ENCODE measurements at places on chromosomes 3 and 15.

GRCh38 chr3:53900666-53901331 is 9.1 kb upstream of the SELENOK start:
- DNase-seq: no peak

- DNase-seq: peak; percentile 57
Observed at GRCh38 chr3:185630182-185630622, 44.1 kb downstream of the SENP2 start.

GRCh38 chr3:173977747-173978146 is 580.2 kb downstream of the NLGN1 start:
- no peak for DNase-seq

DNA sequence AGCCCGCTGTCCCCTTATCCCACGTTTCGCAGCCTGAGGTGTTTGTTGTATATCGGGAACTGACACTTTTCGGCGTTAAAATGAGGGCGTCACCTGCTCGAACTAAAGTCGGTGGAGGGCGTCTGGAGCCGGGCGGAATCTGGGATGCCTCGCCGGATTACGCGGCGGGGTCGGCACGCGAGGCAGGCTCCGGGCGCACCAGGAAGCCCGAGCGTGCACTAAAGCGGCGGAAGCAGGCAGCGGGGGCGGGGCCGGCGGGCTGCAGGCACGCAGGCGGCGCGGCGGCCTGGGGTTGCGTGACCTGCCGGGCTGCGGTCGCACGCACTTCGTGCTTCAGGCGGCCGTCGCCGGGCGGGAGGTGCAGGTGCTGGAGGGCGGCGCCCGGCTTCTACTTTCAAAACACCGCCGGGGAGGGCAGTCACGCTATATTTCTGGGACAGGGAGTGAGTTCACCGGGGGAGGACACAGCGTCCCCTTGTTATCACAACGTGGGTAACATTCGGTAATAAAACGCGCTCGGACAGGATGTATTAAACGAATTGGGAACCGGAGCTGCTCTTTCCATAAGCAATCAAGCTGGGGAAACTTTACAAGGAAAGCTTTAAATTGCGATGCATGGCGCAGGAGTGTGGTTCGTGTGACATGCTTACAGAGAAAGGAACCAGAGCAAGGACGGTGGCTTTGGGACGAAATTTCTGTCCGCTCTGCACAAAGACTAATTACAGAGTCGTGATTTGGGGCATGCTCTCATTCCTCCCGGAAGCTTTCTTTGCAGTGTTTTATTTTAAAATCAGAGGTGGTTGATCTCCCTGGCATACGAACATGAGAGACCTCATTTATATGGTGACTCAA is 9.1 kb upstream of the LEKR1 start:
- DNase-seq: peak; percentile 95

GRCh38 chr3:192915304-192915703 is 2.4 kb downstream of the MB21D2 start:
- no peak for DNase-seq

DNA sequence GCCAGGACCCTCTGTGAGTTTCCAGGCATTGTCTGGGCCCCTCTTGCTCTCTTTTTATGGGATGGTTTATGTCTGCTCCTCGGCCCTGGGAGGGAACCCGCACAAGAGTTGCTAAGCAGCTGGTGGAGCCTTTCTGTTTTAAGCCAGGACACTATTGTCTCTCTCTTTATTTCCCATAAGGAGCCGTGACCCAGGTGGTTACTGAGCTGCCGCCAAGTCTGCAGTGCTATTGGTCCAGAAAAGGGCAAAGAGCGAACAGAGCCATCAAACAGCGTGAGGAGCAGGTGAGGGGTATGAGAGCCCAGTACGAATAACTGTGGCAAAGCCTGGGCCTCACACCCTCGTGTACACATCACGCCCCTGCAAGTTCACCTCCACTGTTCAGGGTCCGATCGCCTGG is 280.2 kb downstream of the SHQ1 start:
- no peak for DNase-seq

DNA sequence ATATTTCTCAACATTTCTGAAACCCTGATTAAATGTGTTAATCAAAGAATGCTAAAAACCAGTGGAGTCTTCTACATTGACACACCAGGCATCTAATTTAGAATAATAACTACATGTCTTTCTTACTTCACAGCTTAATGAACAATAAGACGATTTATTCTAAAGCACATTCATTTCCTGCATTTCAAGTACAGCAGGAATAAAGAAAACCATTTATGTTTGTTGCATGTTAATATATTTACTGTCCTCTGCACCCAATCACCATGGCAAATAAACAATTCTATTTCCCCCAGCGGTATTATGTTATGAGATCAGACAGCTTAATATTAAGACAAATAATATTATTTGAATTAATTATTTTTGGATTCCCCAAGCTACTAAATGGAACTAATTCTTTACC is 1336.3 kb upstream of the CADM2 start:
- no peak for DNase-seq

GRCh38 chr3:101833446-101833974 is 15.8 kb upstream of the NFKBIZ start:
- DNase-seq: no peak

- DNase-seq: no peak
Observed at GRCh38 chr3:196949285-196949619, 6.9 kb upstream of the NCBP2 start.

- no peak for DNase-seq
Observed at GRCh38 chr3:52537726-52538421, 1.5 kb downstream of the UQCC5 start.

GRCh38 chr15:47570881-47571640 is 146.2 kb upstream of the SEMA6D start:
- DNase-seq: no peak

DNA sequence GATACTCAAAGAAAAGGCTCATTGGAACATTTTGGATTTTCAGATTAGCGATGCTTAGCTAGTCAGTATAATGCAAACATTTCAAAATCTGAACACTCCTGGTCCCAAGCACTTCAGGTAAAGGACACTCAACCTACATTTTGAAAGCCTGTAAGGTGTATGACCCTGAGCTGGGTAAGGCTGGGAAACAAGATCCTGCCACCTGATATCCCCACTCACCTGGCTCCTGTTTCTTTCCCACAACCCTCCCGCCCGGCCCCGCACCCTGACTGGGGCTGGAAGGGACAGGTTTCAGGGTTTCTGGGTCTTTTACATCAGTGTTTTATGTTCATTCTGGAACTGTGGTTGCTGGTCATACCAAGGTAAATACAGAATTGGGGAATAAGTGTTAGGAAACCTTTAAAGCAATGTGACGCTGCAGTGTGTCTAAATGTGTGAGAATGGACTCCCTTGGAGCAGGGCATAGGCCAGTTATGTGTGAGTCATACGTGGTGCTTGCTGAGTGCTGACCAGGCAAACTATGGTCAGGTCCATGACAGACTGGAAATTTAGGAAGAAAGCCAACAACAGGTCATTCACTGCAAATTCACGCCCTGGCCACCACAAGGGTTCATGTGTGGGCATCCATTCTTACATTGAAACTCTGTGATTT is 22.9 kb downstream of the CTXND1 start:
- no peak for DNase-seq

GRCh38 chr15:42092398-42093318 is 1.7 kb downstream of the PLA2G4D start:
- DNase-seq: no peak

DNA sequence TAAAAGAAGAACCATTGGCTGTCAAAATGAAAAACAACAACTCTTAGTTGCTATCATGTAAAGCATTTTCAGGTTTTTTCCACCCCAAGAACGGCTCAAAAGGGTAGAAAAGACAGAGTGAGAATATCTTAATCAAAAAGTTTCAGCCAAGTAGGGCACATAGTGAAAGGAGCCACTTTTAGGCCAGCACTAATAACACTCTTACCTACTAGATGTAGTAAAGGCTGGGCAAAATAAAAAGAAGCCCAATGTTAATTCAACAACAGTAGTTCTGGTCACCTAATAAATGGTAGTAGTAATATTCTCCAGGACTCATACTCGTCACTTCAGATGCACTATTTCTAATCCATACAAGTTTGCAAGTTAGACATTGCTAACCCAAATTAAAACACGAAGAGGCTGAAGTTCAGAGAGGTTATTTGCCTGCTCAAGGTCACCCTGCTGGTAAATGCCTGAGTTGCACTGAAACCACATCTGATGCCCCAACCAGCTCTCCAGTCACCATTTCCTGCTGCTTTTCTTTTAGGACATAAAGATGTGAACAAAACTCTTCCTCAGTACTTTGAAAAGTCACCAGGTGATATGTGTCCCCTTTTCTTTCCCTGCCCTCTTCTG is 7.5 kb downstream of the GOLIM4 start:
- no peak for DNase-seq

- DNase-seq: no peak
Observed at GRCh38 chr3:65953301-65953812, 85.4 kb downstream of the MAGI1 start.

GRCh38 chr3:76402926-76403325 is 617.6 kb upstream of the ZNF717 start:
- DNase-seq: no peak

- no peak for DNase-seq
Observed at GRCh38 chr3:13352621-13353131, 67.4 kb downstream of the NUP210 start.

DNA sequence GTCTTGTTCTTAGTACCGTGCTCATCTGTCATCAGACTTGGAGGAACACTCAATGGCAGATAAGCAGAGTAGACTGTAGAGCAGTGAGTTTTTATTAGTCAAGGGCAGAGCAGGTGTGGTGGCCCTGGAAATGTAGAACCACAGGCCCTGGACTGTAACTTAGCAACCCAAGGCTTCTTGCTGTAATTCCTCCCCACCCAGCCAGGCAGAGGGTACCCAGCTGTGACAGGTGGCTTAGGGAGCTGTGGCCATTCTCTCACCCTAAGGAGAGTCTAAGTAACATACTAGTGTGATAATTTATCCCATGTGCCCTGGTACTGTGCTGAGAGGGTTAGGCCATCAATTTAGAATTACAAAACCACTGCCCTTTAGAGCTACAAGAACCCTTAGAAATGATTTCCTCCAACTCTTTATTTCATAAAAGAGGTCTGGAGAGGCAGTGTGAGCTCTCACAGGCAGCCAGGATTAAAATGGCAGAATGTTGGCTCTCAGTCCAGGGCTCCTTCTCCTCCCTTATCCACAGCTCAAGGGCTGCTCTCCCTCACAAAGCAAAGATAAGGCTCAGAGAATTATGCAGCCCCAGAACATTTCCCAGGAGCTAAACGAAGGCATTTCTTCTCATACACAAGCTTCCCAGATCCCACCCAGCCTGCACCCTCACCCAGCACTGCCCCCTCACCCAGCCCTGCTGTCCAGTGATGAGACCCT is 3.0 kb downstream of the POMGNT2 start:
- DNase-seq: no peak

DNA sequence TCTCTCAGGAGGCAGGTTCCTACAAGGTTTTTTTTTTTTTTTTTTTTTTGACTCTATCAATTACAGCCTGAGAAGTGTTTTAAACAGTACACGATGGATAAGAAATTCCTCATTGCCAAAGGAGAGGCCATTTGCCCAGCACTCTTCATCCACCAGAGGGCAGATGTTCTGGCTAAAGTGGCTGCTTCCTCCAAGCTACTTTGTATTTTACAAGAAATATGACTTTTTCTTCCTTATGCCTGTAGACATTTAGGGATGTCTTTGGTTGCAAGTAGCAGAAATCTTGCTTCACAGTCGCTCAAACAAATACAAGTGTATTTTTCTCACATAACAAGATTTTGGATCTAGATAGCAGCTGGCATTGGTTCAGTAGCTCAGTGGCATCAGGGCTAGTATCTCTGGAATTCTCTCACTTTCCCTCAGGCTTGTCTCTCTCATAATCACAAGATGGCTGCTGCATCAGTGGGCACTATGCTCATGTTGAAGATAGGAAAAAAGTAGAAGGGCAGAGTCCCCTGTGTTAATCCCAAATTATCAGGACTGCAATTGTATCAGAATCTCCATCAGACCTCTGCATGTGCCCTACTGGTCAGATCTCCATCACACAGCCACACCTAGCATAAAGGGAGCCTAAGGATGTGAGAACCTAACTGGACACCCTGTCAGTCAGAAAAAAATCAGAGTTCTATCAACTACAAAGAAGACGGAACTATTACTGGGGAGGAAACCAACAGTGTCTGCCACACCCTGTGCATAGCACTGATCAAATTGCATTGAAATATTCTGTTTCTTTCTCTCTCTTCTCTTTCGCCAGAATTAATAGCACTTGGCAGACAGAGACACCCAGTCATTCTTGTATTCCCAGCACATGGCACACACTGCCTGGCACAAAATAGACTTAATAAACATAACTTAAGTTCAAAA is 138.9 kb upstream of the COL8A1 start:
- no peak for DNase-seq

DNA sequence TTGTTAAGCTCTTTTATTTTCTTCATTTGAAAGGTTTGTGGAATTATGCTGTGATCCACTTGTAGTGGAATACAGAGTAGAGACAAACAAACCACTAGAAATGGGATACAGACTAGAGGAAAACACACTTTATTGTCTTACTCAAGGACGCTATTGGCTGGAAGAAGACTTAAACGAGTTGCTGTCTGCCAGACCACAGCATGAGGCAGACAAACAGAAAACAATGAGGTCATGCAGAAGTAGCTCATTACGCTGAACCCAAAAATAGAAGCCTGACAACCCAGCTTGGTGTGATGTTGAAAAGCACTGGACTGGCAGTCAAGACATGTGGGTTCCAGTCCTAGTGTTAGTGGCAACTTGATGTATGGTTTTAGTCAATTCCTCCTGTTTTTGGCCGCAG is 62.4 kb upstream of the P3H2 start:
- DNase-seq: no peak

DNA sequence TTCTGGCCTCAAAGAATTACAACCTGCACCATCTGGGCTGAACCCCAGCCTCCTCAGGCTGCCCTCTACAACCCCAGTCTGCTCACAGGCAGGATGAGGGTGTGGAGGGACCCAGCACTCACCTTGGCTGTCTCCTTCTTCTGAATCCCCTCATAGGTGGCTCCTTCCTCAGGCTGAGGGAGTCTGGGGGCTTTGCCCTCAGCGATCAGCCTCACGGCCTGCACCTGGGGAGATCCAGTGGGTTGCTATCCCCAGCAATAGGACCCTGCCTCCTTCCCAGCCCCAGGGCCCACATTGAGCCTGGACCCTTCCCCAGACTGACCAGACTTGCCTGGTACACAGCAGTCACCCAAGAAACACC is 25.1 kb downstream of the ALDH1L1 start:
- no peak for DNase-seq

DNA sequence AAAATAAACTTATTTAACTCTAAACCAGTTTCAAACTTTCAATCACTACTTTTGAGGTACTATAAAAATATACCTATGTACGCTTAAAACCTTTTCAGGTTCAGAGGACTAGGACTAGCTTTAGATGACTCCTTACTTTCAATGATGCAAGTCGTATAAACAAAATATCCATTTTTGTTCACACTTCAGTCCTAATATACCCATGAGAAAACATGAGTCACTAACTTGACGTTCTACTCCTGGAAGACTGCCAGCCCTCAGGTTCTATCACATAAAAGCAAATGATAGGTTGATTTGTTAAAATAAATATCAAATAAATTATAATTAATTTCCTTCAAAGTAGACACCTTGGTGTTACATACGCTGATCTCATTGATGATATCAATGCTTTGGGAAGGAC is 10.6 kb upstream of the P3H2 start:
- DNase-seq: no peak
